Stimulated activated naive B cell treated with anti-CD40 and anti-IgM and Interleukin-4, amounts not matched to agents 10 μg/mL and 1 μg/mL and 100 μg/mL, for 72 hours (primary cell): ENCODE measurements at places on chromosomes 12 and 14.

DNA sequence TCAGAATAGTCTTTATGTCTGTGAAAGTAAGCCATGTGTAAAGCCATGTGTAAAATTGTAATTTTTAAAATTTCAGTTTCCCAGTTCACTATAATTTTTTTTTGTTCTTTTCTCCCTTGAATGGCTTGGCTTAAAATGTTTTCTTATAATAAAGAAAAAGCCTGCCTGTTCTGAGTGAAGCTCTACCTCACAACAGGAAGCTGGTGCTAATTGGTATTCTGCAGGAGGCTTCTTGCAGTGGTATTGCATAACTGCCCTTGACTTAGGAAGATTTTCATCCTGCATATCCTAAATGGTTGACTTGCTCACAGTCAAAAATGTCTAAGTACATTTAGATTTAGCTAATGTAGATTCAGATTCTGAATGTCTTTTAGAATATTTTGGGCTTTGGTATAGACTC lies 49.5 kb downstream of the ATP2A2 start:
- no peak for DNase-seq
- H3K27ac ChIP-seq: no peak overlapping the region

GRCh38 chr14:55942076-55942654 lies 176.0 kb upstream of the PELI2 start:
- H3K36me3 ChIP-seq: no peaks in the 10 kb centered on the region
- no peak for DNase-seq
- peaks cover 10% of the 10 kb centered on the region for H3K27me3 ChIP-seq
- no peak overlapping the region for H3K4me3 ChIP-seq

GRCh38 chr12:112413855-112414625 lies 4.6 kb upstream of the RPL6 start:
- H3K4me1 ChIP-seq: peaks cover 20% of the 10 kb centered on the region
- peaks cover 15% of the 10 kb centered on the region for H3K36me3 ChIP-seq
- H3K27me3 ChIP-seq: no peaks in the 10 kb centered on the region

DNA sequence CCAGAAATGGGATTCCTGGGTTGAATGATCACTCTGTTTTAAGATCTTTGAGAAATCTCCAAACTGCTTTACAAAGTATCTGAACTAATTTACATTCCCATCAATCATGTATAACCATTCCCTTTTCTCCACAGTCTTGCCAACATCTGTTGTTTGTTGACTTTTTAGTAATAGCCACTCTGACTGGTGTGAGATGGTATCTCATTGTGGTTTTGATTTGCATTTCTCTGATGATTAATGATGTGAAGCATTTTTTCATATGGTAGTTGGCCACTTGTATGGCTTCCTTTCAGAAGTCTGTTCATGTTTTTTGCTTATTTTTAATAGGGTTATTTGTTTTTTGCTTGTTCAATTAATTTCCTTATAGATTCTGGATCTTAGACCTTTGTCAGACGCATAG lies 211.8 kb upstream of the AVPR1A start:
- H3K27me3 ChIP-seq: no peaks in the 10 kb centered on the region
- no peak for DNase-seq
- no peak overlapping the region for H3K27ac ChIP-seq
- H3K36me3 ChIP-seq: no peaks in the 10 kb centered on the region
- no peaks in the 10 kb centered on the region for H3K4me1 ChIP-seq
- no peak overlapping the region for H3K4me3 ChIP-seq

DNA sequence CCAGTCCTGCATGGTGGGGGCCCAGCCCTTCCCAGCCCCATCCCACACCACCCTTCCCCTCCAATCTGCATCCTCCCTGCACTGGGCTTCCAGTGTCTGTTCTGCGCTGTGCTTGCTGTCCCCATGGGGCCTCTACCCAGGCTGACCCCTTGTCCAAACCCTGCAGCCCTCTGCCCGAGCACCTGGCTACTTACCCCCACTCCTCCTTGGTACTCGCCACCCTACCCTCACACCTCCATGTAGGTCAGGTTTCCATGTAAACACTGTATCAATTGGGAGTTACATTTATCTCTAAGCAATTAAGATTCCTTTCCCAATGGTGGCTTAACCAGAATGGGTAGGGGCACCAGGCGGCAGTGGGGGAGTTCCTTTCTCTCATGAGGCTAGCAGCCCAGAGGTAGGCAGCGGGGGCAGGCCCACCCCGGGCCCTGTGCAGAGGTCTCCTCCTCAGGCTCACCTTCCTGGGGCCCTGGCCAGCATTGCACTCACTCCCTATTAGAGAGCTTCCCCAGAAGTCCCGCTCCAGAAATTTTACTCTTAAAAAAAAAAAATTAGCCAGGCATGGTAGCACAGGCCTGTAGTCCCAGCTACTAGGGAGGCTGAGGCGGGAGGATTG lies 76.6 kb upstream of the CCND2 start:
- peaks cover 25% of the 10 kb centered on the region for H3K4me1 ChIP-seq
- DNase-seq: no peak
- H3K27ac ChIP-seq: no peak overlapping the region
- no peaks in the 10 kb centered on the region for H3K36me3 ChIP-seq
- H3K27me3 ChIP-seq: no peaks in the 10 kb centered on the region

DNA sequence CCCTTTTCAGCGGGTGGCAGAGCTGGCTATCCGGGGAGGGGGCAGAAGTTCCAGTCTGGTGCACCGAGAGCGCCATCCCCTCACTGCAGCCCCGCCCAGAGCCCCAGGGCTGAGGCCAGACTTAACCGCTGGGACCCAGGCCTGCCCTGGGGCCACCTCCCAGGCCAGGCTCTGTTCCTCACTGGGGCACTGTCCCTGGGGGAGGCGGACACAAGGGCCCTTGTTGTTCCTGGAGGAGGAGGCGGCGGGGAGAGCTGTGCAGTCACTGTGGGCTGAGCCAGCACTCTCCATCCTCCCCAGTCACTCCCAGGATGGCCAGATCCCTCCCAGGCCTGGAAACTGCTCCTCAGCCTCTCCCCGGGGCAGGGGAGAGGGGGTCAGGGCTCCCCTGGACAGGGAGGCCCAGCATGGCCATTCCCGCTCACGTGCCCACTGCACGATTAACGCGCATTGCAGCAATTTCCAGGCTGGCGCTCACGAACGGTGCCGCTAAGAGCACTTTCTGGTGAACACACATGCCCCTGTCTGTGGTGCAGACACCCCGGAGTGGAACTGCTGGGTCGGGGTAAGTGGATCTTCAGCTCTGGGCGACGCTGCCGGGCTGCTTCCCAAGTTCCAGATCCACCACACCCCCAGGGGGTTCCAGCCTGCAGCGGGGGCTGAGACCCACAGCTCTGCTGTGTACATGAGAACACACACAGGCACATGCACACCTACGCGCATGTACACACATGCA lies 89.8 kb upstream of the SFSWAP start:
- no peaks in the 10 kb centered on the region for H3K36me3 ChIP-seq
- DNase-seq: no peak
- peaks cover 3% of the 10 kb centered on the region for H3K4me1 ChIP-seq
- H3K27me3 ChIP-seq: peaks cover 56% of the 10 kb centered on the region
- no peak overlapping the region for H3K4me3 ChIP-seq

DNA sequence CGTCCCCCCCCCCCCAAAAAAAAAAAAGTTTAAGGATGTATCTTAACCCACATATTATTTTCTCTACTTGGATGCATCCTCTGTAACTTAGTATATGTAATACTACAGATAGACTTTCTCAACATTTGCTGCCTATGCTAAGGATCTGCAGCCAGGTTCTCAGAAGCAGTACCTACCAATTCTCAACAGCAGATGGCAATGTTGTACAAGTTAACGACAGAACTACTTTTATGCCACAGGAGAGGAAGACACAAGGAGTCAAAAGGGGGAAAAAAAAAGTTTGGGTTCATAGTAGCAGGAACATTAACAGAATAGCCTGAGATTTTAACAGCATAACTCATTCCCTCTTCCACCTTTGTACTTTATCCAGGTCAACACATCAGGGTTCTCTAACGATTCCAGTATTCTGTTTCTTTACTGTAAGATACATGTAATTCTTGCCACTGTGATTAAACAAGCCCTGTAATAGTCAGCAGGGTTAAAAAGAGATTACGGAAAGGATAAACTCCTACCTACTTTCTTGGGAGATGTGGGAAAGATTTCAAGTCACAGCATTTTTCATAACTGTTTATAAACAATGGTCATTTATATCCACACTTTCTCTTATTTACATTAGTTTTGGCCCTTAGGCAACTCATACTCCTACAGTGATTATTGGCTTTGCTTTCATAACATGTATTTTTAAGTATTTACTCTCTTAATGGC lies 5.7 kb upstream of the NEK9 start:
- no peak overlapping the region for H3K4me3 ChIP-seq
- H3K4me1 ChIP-seq: peaks cover 14% of the 10 kb centered on the region
- H3K27me3 ChIP-seq: no peaks in the 10 kb centered on the region
- DNase-seq: peak; percentile 45
- peaks cover 21% of the 10 kb centered on the region for H3K36me3 ChIP-seq

- H3K27ac ChIP-seq: no peak overlapping the region
- no peak overlapping the region for H3K4me3 ChIP-seq
- DNase-seq: no peak
- H3K36me3 ChIP-seq: no peaks in the 10 kb centered on the region
- no peaks in the 10 kb centered on the region for H3K4me1 ChIP-seq
Measured at GRCh38 chr12:109387425-109388166, 39.9 kb downstream of the MYO1H start.

- H3K4me1 ChIP-seq: peaks cover 28% of the 10 kb centered on the region
- H3K4me3 ChIP-seq: no peak overlapping the region
- H3K36me3 ChIP-seq: peaks cover 20% of the 10 kb centered on the region
Measured at GRCh38 chr12:4603946-4604345, 41.9 kb downstream of the DYRK4 start.

DNA sequence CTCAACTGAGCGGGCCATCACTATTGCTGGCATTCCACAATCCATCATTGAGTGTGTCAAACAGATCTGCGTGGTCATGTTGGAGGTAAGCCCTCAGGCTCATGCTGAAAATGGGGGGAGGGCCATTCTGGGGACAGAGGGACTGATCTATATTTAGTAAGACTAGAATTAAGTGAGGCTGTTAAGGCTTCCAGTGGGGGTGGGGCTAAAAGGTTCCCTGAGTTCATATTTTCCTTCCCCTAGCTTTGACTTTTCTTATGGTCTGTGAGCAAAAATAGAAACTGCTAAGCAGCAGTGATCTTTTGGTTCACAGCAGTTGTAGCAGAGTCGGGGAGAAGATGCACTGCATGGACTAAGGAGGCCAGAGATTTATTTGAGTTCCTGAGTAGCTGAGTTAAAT lies 9.2 kb downstream of the PCBP2 start:
- H3K27ac ChIP-seq: peak overlapping the region; percentile 62
- peaks cover 23% of the 10 kb centered on the region for H3K4me1 ChIP-seq
- no peaks in the 10 kb centered on the region for H3K27me3 ChIP-seq
- H3K36me3 ChIP-seq: peaks cover 64% of the 10 kb centered on the region

DNA sequence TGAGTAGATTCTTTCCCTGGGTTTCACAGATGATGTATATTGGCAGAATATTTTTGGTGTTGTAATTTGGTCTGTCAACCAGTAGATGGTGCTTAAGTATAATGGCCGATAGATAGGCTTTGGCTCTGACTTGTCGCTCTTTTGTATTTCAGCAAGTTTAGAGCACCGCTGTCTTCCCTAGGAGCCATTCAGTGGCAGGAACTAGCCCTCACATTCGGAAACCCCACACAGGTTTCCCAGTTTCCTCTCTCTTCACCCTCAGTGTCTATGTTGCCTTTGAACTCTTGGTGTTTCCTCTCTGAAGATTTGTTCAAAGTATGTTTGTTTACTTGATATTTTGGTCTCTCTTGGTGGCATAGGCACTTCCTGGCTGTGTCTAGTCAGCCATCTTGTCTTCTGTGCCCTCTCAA lies 102.2 kb downstream of the GPHN start:
- H3K36me3 ChIP-seq: peaks cover 19% of the 10 kb centered on the region
- no peak overlapping the region for H3K4me3 ChIP-seq
- DNase-seq: no peak
- H3K27me3 ChIP-seq: no peaks in the 10 kb centered on the region
- peaks cover 17% of the 10 kb centered on the region for H3K4me1 ChIP-seq

GRCh38 chr14:103507751-103508150 lies 14.9 kb downstream of the CKB start:
- peaks cover 62% of the 10 kb centered on the region for H3K36me3 ChIP-seq
- DNase-seq: no peak
- no peak overlapping the region for H3K27ac ChIP-seq
- no peaks in the 10 kb centered on the region for H3K27me3 ChIP-seq
- no peak overlapping the region for H3K4me3 ChIP-seq

GRCh38 chr14:73977896-73978295 lies 27.8 kb downstream of the COQ6 start:
- no peaks in the 10 kb centered on the region for H3K4me1 ChIP-seq
- no peak for DNase-seq
- H3K27ac ChIP-seq: peak overlapping the region; percentile 37
- H3K36me3 ChIP-seq: peaks cover 19% of the 10 kb centered on the region
- no peaks in the 10 kb centered on the region for H3K27me3 ChIP-seq

DNA sequence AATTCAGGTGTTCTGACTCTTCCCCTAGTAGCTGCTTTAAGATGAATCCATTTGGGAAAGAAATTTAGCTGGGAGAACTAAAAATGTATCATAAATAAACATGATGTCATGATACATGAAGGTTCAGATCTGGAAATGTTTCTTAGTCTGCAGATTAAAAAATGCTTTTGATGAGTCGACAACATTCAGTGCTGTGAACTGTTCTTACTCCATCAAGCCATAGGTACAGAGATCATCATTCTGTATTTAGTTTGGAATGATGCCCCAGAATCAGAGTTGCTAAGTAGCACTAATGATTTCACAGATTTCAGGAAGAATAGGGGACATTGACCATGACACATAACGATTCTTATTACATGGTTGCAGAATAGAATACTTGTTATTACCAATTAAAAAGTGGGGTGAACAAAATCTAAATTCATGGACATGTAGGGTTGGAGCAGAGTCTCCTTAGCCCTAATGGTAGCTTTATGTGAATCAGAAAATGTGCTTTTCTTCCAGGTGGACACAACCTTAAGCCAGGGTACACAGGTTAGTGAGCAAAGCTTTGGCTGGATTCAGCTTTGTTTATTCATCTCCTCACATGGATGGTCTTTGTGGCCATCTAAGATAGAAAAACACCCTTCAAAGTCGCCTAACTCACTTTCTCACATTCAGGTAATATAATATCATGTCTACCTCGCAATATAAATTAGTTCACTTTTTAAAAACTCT lies 205.4 kb upstream of the SEL1L start:
- no peak overlapping the region for H3K27ac ChIP-seq
- DNase-seq: no peak
- H3K27me3 ChIP-seq: no peaks in the 10 kb centered on the region
- H3K4me1 ChIP-seq: no peaks in the 10 kb centered on the region

DNA sequence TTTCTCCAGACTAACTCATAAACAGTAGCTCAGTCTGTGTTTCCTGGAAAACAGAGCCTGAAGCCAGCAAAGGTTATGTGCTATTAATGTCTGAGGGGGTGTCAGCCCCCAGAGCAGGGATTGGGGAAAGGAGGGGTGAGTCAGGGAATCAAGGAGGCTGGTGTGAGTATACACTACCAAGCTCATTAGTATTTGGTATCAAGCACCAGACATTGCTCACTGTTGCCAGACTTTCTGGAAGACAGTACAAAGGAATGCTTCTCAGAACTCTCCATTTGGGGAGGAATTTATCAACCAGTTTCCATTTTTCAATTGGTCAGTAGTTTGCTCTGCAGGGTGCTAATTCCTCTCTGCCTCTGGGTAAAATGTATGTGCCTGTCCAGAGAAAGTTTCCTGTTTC lies 443.4 kb downstream of the GLT1D1 start:
- H3K27ac ChIP-seq: no peak overlapping the region
- H3K27me3 ChIP-seq: no peaks in the 10 kb centered on the region
- no peaks in the 10 kb centered on the region for H3K4me1 ChIP-seq
- H3K4me3 ChIP-seq: no peak overlapping the region
- H3K36me3 ChIP-seq: peaks cover 1% of the 10 kb centered on the region
